ENCODE measurements at places on chromosomes 2 and 18.
A peak's percentile ranks its signal among the peaks of the same experiment; 100 is the strongest.

DNA sequence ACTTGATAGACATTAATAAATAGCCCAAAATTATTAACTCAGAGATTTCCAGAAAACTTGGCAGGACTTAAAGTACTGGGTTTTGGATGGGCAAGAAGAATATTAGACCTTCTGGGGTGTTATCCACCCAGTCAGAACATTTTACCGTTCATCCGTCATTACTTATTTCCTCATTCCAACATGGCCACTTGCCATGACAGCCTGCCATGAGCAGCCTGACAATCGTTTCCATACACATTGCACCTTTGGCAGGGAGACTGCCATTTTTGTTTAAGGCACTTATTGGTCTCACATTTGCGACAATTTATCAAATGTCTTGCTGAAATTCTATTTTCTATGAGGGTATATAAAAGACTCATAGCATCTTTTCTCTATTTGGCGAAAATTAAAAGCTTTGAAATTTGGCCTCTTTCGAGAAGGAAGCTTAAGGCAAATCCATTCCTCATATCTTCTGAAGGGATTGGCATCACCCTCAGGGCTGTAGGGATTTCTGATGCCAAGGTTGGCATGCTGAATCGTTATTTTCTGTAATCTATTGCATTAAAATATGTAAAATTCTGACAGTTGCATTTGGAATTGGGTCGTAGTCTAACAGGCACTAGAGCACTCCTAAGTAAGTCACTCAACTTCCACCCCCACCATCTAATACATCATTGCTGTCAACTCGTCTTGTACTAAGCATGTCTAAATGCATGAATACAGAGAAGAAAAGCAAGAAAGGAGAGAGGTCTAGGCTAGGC, 406.3 kb upstream of the PIK3C3 start:
- no peak for DNase-seq

GRCh38 chr2:100291152-100291970, 30.9 kb downstream of the LONRF2 start:
- no peak for DNase-seq

DNA sequence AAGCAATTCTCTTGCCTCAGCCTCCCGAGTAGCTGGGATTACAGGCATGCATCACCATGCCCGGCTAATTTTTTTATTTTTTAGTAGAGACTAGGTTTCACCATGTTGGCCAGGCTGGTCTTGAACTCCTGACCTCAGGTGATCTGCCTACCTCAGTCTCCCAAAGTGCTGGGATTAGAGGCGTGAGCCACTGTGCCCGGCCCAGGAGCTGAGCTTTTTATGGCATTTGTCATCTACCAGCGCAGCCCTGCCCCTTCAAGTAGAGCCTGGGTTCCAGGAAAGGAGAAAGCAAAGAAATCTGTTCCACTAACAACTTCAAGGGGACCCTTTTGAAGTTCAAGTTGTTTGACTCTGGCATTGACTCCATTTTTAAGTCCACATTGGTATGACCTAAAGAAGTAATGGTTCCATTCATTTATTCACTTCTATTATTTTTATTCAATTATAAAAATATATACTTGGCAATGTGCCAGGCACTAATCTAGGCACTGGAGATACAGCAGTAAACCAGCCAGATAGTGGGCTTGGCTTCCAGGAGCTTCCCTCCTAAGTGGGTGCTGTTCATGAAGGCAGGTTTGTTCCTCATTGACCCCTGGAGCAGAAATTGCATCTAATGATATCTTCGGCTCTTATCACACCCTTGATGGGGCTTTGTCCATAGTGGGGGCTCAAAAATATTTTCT, 8.0 kb upstream of the SFTPB start:
- no peak for DNase-seq

DNA sequence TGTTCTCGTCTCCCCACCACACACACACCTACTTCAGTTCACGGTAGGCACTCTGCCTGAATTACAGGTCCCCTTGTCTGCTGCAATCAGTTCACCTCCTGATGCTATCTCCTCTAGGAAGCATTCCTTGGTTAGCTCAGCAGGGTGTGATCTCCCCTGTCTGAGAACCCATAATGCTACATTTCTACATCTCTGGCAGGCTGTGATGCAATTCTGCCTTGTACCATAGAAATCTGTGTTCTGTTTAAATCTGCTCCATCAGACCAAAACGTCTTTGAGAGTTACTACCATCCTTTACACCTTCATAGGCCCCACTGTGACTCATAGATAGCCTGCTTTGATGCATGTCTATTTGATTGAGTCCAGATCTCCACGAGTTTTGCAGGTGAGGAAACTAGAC, 103.9 kb downstream of the TTC32 start:
- no peak for DNase-seq

DNA sequence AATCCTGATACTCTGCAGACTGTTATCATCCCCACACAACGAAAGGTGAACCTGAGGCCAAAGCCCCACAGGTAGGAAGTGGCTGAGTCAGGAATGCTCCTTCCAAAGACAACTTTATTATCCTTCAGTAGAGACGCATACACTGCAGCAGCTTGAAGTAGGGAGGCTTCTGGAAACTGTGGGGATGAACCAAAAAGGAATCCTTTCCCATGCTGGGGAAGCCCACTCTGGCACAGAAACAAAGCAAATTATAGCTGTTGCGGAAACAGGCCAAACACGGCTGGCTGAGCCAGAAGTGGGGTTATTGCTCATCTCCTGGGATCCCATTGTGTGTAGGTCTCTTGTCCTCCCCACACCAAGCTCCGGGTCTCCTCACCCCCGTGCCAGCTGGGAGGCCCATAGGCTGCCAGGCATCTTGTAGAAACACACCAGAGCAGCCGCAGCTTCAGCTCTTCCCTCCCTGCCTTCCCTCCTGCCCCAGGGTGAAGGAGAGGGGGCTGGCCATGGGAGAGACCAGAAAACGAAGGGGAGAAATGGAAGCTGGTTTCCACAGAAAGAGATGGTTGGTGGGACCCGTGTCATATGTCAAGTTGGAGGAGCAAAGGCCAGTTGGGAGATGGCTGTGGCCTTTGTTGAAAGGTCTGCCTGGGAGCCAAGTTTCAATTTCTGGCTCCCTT, 176.9 kb upstream of the NABP1 start:
- DNase-seq, result no peak

DNA sequence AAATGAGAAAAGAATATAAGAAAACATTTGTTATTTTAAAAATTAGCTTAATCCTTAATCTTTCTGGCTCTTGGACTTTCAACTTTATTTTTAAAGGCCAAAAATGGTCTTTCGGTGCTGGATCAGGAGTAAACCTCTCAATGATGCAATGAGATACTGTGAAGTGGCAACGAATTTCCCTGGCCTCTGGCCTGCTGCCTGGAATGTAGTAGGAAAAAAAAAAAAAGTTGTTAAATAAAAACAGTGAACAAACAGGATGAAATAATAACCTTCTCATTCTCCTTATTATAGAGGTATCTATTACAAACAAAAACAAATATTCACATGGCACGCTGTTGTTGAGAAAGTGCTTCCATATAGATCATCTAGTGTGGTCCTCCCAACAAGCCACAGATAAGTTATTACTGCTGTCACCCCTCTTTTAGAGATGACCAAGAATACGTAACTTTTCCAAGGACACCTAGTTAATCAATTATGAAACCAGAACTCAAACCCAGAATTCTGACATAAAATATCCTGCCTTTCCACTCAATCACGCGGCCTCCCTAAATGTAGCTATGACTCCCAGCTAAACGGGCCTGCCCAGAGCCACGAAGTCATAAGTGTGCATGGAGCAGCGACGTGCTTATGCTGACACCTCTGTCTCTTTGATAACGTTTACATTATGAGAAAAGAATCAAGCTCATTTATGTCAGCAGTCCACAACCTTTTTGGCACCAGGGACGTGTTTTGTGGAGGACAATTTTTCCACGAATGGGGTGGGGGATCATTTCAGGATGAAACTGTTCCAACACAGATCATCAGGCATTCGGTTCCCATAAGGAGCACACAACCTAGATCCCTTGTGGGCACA, 170.9 kb downstream of the BCL2 start:
- no peak for DNase-seq

DNA sequence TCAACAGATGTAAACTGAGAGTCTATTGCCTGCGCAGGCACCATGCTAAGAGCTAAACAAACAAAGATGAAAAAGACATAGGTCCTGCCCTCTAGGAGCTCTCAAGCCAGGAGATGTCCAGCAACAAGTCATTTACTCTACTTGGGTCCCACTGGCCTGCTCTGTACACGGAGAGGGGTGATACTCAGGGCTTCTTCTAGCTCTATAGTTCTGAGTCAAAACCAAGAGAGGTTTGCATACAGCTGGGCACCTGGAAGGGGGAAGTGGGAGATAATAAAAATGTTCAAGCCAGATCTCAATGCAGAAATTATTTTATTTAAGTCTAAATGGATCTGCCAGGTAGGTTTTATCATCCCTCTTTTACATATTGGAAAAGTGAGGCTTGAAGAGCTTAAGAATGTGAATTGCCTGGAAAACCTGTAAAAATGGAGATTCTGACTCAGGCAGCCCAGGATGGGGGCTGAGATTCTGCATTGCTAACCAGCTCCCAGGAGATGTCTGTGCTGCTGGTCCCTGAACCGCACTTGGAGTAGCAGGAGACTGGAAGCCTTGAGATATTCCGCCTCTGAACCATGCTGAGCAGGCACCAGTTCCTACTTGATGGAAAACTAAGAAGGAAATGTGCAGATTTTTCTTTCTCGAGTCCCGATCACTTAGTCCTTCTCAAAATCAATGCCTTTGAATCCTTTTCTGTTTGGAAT, 201.1 kb downstream of the PRKCE start:
- no peak for DNase-seq

DNA sequence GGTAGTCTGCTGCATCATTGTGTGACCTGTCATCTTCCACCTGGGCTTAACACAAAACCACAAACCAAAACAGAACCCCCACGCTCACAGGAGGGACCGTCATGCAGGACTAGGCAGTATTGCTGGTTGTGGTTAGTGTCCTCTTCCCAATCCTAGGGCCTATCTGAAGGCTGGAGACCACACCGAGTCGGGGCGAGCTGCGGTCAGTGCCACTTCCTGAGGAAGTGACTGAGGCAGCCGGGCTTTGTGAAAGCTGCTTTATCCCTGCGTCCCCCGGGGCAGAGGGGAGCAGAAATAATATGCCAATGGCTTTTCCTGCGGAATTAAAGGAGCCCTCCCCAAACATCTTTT, 22.9 kb downstream of the ZNF532 start:
- DNase-seq, result no peak

- DNase-seq, result no peak
Measured at GRCh38 chr18:63147973-63148372, 171.6 kb downstream of the BCL2 start.

GRCh38 chr2:176614049-176614448, 344.8 kb downstream of the MTX2 start:
- DNase-seq, result no peak

GRCh38 chr18:59070181-59070912, 69.3 kb upstream of the SEC11C start:
- DNase-seq, result no peak

DNA sequence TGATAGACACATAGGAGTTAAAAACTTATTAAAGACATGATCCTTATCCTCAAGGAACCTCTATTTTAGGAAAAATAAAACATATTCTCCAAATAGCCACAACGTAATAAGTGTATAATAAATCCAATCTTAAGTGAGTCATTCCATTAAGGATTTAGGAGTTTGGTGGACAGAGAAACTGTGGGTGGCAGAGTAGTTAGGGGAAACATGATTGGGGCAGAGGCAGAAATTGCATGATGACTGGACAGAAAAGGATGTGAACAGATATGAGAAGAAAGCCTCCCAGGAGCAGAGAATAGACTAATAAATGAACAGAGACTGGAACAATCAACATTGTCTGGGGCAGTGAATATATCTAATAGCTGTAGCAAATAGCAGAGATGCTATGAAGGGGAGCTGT, 48.1 kb upstream of the SIGLEC15 start:
- no peak for DNase-seq

DNA sequence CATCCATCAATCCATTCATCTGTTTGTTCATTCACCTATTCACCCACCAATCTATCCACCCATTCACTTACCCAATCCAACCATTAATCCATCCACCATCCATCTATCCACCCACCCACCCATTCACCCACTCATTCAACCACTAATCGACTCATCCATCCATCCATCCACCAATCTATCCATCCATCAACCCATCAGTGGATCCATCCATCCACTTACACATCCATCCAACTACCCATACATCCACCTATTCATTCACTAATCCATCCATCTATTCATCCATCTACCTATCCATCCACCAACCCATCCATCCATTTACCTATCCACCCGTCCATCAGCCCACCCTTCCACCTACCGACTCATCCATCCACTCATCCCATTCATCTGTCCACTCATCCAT, 11.3 kb downstream of the MYO7B start:
- no peak for DNase-seq

GRCh38 chr18:48828691-48829442, 121.9 kb downstream of the SMAD7 start:
- peak; percentile 59 for DNase-seq

- DNase-seq, result no peak
Measured at GRCh38 chr2:129554373-129554772, 425.1 kb upstream of the RAB6C start.

DNA sequence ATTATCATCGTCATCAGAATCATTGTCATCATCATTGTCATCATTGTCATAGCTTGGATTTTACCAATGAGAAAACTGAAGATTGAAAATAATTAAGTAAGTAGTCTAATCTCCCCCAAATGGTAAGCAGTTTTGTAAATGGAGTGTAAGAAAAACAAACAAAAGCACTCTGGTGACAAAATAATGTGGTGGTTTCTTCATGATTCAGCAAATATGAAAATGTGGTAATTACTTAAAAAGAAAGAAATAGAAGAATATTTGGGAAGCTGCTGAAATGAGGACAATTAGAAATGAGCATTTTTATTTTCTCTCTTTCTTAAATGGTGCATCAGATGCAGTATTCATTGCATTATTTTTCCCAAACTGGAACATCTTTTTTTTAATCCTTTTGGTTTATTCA, 514.4 kb downstream of the DCDC2C start:
- DNase-seq, result no peak

DNA sequence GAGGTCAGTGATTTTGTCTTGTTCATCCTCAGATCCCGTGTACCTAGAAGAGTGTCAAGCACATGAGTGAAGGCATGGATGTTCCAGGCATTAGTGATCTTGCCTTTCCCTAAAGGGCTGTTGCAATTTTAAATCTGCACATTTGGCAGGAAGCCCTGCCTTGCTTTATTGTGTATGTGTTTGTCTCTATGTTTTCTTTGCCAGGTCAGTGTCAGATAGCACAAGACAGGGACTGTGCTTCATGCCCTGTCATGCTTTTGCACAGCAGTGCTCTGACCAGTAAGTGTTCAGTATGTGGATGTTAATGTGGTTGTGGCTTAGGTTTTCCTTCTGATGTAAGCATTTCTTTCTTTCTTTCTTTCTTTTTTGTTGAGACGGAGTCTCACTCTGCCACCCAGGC, 131.5 kb downstream of the RGPD3 start:
- no peak for DNase-seq

GRCh38 chr18:46433121-46433826, 223.7 kb downstream of the LOXHD1 start:
- DNase-seq, result no peak
